Common myeloid progenitor, CD34-positive (primary cell): ENCODE measurements at places on chromosomes 3 and 15.

GRCh38 chr3:23685541-23686258 lies 120.1 kb upstream of the UBE2E1 start:
- no peaks in the 10 kb centered on the region for H3K4me1 ChIP-seq
- H3K27ac ChIP-seq, result no peak overlapping the region
- H3K4me3 ChIP-seq, result no peak overlapping the region
- peak; percentile 28 for DNase-seq
- H3K36me3 ChIP-seq, result no peaks in the 10 kb centered on the region
- H3K27me3 ChIP-seq, result no peaks in the 10 kb centered on the region

GRCh38 chr3:169699536-169700050 lies 36.1 kb upstream of the MECOM start:
- no peaks in the 10 kb centered on the region for H3K4me1 ChIP-seq
- no peak overlapping the region for H3K27ac ChIP-seq
- H3K27me3 ChIP-seq, result no peaks in the 10 kb centered on the region
- H3K4me3 ChIP-seq, result no peak overlapping the region
- DNase-seq, result no peak

- no peak for DNase-seq
- no peaks in the 10 kb centered on the region for H3K36me3 ChIP-seq
- H3K4me3 ChIP-seq, result no peak overlapping the region
- H3K4me1 ChIP-seq, result no peaks in the 10 kb centered on the region
- no peak overlapping the region for H3K27ac ChIP-seq
Measured at GRCh38 chr3:21509731-21510470, 241.1 kb downstream of the ZNF385D start.

GRCh38 chr3:197219619-197220018 lies 78.8 kb downstream of the DLG1 start:
- no peak overlapping the region for H3K27ac ChIP-seq
- H3K4me3 ChIP-seq, result no peak overlapping the region
- H3K27me3 ChIP-seq, result no peaks in the 10 kb centered on the region
- no peaks in the 10 kb centered on the region for H3K36me3 ChIP-seq
- no peak for DNase-seq

DNA sequence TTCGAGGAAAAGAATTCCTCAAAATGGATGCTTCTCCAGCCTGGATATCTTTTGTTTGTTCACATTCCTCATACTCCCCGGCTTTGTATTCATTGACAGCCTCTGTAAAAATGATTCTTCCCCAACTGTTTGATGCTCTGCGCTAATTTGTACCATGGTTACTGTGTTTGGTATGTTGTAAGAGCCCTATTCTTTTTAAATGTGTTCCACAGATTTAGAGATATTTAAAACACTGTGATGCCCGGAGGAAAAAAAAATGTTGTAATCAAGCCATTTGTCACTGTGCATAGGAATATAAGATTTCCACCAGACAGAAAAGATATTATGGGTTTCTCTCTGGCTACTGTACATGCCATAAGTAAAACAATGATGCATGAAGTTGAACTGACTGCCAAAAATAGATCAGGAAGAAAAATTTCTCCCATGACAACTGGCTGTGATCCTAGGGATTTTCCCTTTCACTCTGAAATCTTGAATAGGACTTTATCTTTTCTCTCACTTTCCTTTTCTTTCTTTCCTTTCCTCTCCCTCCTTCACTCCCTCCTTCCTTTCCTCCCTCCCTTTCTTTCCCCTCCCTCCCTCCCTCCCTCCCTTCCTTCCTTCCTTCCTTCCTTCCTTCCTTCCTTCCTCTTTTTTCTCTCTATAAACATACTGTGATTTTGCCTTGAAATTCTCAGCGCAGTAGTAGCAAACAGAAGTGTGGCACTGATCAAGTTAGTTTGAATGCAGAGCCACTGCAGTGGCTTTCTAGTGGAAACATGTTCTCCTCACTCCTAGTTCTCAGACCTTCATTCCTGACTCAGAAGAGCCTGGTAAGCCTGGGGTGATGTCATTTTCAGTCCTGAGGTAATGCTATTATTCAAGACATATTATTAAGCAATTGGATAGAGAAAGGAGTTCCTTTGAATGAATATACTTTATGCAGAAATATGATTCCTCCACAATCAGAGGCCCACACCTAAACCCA lies 254.9 kb upstream of the TBL1XR1 start:
- H3K36me3 ChIP-seq, result no peaks in the 10 kb centered on the region
- H3K27me3 ChIP-seq, result no peaks in the 10 kb centered on the region
- peak; percentile 12 for DNase-seq
- H3K4me1 ChIP-seq, result peaks cover 22% of the 10 kb centered on the region
- H3K4me3 ChIP-seq, result no peak overlapping the region

DNA sequence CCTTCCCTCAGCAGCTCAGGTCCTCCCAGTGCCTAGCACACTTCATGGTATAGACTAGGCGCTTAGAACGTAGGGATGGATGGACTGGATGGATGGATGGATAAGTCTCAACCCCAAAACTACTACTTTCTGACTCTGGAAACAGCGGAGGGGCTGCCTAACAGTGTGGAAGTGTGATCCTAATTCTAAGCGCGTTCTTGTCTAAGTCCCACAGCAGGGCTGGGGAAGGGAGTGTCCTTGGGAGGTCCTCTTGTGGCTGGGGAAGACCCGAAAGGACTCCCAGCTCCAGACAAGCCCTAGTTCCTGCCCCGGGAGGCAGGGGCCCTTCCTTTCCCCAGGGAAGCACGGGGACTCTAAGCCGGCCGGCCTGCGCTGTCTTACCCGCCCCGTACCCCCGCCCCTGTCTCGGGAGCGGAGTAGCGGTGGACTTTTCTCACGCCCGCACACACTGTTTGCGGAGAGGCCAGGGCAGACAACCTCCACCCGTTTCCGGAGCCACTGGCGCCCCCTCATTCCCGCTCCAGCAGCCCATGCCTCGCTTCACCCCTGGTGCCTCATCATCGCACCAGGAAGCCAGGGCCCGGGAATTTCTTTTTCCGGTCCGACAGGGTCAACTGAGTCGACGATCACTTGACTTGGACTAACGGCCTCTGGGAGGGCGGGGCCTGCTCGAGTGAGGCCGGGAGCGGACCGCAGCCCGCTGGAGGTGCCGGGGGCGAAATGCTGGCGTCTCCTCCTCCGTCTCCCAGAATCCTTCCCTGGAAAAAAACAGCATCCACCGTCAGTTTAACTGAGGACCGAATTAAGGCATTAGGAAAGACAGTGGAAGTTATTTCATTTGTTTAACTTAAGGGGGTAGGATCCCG lies 133.3 kb downstream of the TBC1D2B start:
- DNase-seq, result peak; percentile 38
- H3K4me1 ChIP-seq, result no peaks in the 10 kb centered on the region
- no peaks in the 10 kb centered on the region for H3K27me3 ChIP-seq
- H3K36me3 ChIP-seq, result no peaks in the 10 kb centered on the region
- peak overlapping the region; percentile 74 for H3K4me3 ChIP-seq

DNA sequence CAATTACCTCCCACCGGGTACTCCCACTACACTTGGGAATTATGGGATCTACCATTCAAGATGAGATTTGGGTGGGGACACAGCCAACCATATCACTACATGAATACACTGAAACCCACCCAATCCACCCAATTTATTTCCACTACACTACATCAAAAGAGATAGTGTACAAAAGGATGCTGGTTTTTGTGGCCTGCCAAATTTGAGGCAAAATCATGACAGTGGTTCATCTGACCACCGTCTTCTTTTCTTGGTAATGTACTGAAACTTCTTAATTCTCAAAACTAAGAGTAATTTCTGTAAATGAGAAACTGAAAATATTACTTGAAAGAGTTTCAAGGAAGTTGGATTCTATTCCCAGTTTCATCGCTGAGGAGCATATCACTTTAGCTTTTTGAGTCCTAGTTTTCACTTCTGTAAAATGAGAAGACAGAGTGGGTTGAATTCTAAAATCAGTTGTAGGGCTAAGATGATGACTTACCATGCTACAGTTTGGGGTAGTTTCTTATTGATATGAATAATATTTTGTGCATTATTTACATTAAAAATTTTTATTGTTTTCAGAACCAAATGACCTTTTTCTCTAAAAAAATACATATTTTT lies 360.4 kb upstream of the CNTN6 start:
- DNase-seq, result no peak
- no peaks in the 10 kb centered on the region for H3K36me3 ChIP-seq
- no peak overlapping the region for H3K27ac ChIP-seq

DNA sequence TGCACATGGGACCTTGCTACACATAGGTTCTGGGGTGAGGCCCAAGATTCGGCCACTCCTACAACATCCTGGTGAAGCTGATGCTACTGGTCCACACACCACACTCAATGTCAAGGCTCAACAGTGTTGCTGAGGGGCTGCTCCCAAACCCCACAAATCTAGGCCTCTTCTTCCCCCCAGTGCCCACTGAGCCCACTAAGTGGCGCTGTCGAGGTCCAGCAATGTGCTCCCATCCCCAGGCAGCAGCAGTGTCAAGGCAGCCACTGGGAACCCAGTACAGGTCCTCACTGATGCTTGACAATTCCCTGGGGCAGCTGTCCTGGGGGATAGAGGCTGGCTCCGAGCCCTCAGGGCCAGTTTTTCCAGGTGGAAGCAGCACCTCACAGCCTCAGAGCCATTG lies 21.5 kb downstream of the SCN5A start:
- no peaks in the 10 kb centered on the region for H3K4me1 ChIP-seq
- DNase-seq, result no peak
- H3K27me3 ChIP-seq, result no peaks in the 10 kb centered on the region
- H3K27ac ChIP-seq, result no peak overlapping the region
- no peak overlapping the region for H3K4me3 ChIP-seq
- no peaks in the 10 kb centered on the region for H3K36me3 ChIP-seq

GRCh38 chr3:71528816-71529215 lies 54.7 kb downstream of the FOXP1 start:
- no peaks in the 10 kb centered on the region for H3K27me3 ChIP-seq
- no peak for DNase-seq
- H3K27ac ChIP-seq, result no peak overlapping the region
- peaks cover 15% of the 10 kb centered on the region for H3K36me3 ChIP-seq

DNA sequence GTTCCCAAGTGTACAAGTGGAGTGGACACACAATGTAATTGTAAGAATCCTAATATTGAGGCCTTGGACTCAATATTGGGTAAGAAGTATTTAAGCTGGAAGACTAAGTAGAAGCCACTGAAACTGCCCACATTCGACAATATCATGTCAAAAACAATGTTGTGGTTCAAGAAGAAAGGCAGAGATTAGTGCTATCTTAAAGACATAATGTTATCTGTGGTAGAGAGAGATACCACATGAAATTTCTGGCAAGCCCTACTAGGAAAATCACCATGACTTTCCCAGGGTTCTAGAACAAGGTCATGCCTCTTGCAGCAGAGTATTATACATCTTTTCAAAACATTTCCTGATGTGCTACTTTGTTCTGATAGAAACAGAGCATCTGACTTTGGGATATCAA lies 192.6 kb downstream of the RAP2B start:
- H3K27ac ChIP-seq, result no peak overlapping the region
- no peaks in the 10 kb centered on the region for H3K36me3 ChIP-seq
- H3K4me1 ChIP-seq, result no peaks in the 10 kb centered on the region
- H3K27me3 ChIP-seq, result no peaks in the 10 kb centered on the region

- no peak overlapping the region for H3K4me3 ChIP-seq
- no peaks in the 10 kb centered on the region for H3K4me1 ChIP-seq
- DNase-seq, result no peak
Measured at GRCh38 chr3:188083011-188083410, 70.9 kb upstream of the LPP start.

DNA sequence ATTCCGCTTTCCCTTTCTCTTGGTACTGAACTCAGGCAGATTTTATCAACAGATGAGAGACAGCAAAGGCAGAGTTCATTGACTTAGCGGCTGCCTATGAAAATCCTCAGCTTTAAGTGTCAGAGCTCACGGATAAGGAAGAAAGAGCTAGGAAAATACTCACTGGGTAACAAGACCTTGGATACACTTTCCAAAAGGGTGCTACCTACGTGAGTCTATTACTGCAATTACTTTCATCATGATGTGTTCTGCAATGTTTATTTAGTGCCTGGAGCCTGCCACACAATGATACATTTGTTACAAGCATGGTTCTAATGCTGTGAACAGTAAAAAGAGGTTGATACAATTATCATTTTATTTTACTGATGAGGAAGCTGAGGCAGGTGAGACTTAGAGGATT lies 177.5 kb downstream of the GRM7 start:
- H3K4me1 ChIP-seq, result no peaks in the 10 kb centered on the region
- DNase-seq, result no peak
- H3K27me3 ChIP-seq, result no peaks in the 10 kb centered on the region
- H3K4me3 ChIP-seq, result no peak overlapping the region
- no peak overlapping the region for H3K27ac ChIP-seq
- no peaks in the 10 kb centered on the region for H3K36me3 ChIP-seq

DNA sequence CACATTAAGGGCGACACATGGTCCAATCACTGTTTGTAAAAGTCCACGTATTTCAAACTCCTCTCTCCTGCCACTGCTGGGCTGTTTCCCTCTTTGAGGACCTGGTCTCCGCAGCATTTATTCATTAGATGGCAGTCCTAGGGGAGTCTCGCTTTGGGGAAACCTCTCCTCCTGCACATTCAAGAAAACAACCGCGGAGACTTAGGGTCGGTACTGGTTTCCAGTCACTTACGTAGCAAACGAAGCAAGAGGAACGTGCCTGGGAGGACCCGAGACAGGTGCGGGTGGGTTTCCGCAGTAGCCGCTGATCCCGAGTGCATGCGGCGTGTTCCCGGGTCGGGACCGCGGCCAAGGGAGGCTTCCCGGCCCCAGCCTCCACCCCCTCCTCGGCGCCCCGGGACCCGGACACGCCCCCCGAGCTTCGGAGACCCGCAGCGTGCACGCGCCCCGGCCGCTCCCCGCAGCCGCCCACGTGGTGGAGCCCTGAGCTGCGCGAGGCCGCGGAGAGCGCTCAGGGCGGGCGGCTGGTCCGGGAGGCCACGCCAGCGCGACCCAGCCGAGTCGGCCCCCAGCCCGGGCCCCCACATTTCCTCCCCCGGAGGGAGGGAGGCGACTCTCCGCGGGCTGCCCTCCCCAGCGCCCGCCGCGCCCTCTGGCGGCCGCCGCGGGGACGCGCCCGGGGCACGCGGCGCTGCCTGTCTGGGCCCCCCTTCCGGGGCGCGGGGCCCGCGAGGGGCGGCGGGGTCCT lies 1.1 kb upstream of the IGF1R start:
- H3K27me3 ChIP-seq, result peaks cover 25% of the 10 kb centered on the region
- H3K27ac ChIP-seq, result no peak overlapping the region
- no peaks in the 10 kb centered on the region for H3K36me3 ChIP-seq
- peaks cover 4% of the 10 kb centered on the region for H3K4me1 ChIP-seq
- peak overlapping the region; percentile 85 for H3K4me3 ChIP-seq
- DNase-seq, result peak; percentile 83

- no peak overlapping the region for H3K4me3 ChIP-seq
- no peaks in the 10 kb centered on the region for H3K36me3 ChIP-seq
- no peaks in the 10 kb centered on the region for H3K4me1 ChIP-seq
- no peak overlapping the region for H3K27ac ChIP-seq
Measured at GRCh38 chr3:196989721-196990262, 21.2 kb upstream of the PIGZ start.
